ENCODE measurements at places on chromosomes 13 and 19.

DNA sequence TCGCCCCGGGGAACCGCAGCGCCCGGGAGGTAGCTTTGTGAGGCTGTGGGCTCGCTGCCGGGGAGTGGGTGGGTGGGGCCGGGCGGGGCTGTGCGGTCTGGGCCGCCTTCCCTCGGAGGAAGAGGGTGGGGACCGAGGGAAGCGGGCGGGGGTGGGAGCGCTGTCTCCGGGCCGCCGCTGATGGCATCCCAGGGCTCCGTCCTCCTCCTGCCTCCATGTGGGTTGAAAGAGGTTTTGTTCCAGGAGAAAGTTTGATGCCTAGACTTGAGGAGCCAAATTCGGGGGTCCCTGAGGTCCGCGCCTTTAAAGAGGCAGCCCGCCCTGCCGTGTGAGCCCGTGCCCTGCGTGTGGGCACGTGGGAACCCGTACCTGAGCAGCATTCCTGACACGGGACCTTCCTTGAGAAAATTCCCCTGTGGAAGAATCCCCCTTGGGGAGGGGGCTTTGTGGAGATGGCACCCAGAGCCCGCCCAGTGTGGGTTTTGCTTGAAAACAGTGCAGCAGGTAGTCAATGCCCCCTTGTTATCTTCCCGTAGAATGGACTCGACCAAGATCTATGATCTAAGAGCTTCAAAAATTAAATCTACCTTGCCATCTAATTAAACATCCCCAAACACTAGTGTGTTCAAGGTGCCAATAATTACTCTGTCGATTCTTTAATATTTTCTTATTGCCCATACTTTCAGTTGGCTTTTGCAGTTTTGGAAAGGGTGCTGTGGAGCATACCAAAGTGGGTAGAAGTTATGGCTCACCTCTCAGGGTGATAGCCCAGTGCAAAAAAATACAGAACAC, 107.8 kb downstream of the RXFP2 start:
- DNase-seq, result peak; percentile 49

DNA sequence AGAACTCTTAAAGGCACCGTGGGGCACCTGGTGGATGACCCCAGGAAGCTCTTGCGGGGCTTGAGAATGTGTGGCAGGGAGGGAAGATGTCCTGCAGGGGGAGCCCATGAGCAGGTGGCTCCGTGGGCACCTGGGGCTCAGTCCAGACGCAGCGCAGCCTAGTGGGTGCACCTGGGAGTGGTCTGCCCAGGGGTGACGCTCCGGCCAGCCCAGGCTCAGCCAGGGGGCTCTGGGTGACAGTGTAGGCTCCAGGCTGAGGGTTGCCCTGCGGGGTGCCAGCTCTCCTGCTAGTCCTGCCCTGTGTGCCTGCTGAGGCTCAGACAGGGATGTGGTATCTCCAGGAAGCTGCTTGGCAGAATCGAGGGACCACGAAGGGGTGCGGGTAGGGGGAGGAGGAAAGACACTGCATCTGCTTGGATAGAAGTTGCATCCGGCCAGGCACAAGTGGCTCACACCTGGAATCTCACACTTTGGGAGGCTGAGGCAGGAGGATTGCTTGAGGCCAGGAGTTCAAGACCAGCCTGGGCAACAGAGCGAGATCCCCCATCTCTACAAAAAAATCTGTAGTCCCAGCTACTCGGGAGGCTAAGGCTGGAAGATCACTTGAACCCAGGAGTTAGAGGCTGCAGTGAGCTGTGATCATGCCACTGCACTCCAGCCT, 15.0 kb upstream of the PGLS start:
- DNase-seq, result peak; percentile 95

GRCh38 chr19:41998246-41999020, 4.4 kb upstream of the ATP1A3 start:
- DNase-seq, result peak; percentile 86

DNA sequence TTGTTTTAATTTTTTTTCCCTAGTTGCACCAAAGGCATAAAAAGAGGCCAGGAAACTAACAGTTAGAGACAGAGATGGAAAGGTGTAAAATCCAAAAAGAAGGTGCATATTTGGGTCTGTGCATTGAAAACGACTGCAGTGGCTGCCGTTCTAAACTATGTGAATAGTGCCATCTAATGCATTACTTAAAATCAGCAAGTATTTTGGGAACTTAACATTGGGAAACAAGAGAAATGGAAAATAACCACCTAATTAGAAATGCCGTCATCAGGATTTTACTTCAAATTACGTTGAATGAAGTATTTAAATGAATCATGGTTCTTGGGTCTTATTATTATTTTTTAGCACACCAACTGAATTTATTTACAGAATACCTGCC, 189.5 kb upstream of the MIR17HG start:
- DNase-seq, result no peak

- DNase-seq, result no peak
These were observed 18.0 kb downstream of the VAV1 start for GRCh38 chr19:6790194-6791128.

- DNase-seq, result no peak
These were observed 6.1 kb upstream of the ADGRE5 start for GRCh38 chr19:14375055-14375581.

GRCh38 chr13:39403106-39403505, 199.9 kb downstream of the LHFPL6 start:
- DNase-seq, result no peak

GRCh38 chr13:30829833-30830637, 76.0 kb upstream of the MEDAG start:
- DNase-seq, result no peak

Measured in activated CD8-positive, alpha-beta memory T cell treated with anti-CD3 and anti-CD28 coated beads, Interleukin-2, amount 50 U/mL, for 48 hours (primary cell).